ENCODE measurements at places on chromosomes 4 and X.

DNA sequence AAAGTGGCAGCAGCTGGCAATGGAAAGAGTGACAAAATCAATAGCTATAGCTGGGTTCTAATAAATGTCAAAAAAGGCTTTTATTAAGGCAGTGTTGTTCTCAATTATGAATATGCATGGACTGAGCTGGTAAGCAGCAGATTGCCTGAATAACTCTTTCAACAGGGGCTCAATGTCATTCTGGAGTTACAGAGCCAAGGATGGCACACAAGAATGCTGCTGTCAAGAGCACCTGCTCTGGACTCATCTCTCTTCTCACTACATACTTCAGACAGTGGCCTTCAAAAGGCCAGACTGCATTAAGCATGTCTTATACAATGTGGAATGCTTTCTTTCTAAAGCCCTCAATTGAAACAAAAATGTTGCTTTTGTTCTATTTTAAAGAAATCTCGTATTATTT lies 351.4 kb downstream of the KLHL13 start:
- no peak for DNase-seq

GRCh38 chrX:26954029-26954428 lies 509.1 kb downstream of the PPP4R3C start:
- DNase-seq = no peak

- no peak for DNase-seq
Observed at GRCh38 chr4:184740980-184741391, 7.1 kb upstream of the CENPU start.

DNA sequence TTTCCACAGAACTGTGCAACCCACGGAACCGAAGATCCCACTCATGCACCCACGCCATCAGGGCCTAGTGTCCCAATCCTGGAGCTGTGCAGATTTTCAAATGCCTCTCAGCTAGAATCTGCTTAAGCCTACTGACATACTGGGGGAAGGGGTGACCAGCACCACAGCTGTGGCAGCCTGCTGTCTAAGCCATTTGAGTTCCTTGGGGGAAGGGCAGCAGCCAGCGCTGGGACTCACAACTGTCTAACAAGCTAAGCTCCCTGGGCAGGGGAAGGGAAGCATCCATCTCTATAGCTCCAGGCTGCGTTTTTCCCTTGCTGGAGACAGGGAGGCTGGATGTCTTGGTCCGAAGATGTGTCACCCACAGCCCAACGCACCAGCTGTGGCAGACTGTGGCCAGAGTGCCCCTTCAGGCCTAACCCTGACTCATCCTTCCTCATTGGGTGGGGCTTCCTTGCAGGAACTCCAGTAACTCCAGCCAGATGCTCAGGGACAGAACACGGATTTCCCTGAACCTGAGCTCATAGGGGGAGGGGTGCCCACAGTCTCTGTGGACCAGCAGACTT lies 194.8 kb downstream of the CHRDL1 start:
- no peak for DNase-seq

- DNase-seq = no peak
Observed at GRCh38 chrX:150967786-150968185, 15.3 kb upstream of the HMGB3 start.

GRCh38 chr4:47650584-47651130 lies 165.6 kb downstream of the ATP10D start:
- DNase-seq = no peak

DNA sequence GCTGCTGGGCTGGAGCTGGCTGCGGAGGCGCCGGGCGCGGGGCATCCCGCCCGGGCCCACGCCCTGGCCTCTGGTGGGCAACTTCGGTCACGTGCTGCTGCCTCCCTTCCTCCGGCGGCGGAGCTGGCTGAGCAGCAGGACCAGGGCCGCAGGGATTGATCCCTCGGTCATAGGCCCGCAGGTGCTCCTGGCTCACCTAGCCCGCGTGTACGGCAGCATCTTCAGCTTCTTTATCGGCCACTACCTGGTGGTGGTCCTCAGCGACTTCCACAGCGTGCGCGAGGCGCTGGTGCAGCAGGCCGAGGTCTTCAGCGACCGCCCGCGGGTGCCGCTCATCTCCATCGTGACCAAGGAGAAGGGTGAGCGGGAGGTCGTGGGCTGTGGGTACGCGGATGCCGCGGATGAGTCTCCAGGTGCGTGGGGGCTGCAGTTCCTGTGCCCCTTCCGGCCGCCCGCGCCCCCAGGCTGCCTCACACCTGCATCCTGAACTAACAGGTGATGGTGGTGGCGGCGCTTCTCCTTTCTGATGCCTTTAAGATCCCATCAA lies 499 bp downstream of the CYP2U1 start:
- peak; percentile 81 for DNase-seq

- DNase-seq = no peak
Observed at GRCh38 chr4:89364541-89364940, 56.9 kb upstream of the GPRIN3 start.

DNA sequence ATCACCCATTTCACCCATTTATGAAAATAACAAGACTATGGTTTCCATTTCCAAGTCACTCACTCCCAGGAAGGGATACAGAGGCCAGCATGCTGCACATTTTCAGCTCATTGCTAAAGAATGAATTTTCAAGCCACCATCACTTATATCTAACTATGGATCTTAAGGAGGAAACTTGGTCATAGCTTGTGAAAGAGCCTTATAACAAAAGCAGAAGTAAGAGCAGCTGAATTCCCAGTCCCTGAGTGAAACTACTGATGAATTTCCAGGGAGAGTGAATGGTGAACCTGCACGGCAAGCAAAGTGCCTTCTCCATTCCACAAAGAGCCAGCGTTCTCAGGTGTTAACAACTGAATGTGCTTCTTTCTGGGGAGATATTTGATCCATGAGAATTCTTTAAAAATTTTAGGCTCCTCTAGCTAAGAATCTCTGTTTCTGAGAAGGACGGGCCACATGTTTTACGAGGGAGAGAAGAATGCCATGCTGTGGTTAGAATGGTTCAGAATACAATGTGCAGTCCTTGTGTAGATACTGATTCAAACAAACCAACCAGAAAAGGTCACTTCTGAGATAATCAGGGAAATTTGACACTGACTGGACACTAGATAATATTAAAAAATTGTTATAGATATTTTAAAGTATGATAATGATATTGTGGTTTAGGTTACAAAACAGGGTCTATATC lies 24.0 kb downstream of the BTC start:
- DNase-seq = no peak

GRCh38 chrX:44157858-44158257 lies 184.7 kb upstream of the NDP start:
- DNase-seq = no peak

Measured in NCI-H1417 (cell line).